ENCODE measurements at places on chromosomes 3 and 15.

- DNase-seq: no peak
These were observed 9.2 kb downstream of the LAMP3 start for GRCh38 chr3:183153210-183153950.

DNA sequence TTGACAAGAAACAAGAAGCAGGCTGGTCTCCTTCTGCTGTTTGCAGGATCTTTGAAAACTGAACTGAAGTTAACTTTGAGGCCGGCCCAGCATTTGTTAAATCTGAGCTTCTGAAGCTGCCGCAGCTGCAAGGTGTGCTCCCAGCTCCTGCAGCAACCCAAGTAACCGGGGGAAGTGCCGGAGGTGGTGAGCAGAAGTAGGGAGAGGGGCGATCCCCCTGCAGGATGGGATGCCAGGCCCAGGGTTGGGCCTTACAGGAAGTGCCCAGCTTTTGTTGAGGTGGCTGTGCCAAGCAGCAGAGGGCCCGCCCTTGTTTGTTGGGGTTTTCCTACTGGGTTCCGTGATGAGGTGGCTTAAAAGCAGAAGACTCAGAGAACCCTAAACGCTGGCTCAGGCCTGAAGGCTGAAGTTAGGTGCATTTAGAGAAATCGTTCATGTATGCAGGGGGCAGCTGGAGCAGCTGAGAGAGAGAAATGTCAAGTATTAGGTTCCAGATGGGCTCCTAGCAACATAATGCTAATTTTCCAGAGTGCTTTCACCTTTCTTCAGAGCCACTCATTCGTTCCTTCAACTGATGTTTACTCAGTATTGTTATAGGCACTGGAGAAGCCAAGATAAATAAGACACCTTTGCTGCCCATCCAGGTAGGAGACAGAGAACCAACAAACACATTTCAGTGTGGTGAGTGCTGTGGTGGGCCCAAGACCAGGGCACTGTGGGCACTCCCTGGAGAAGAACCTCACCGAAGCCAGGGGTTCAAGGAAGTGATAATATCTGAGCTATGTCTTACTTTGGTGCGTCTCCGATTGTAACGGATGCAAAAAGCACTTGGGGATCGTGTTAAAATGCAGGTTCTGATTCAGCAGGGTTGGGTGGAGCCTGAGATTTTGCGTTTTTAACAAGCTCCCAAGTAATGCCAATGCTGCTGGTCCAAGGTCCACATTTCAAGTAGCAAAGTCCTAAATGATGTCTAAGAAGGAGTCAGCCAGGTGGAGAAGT is 42.2 kb upstream of the PLCL2 start:
- peak; percentile 87 for DNase-seq

- DNase-seq: no peak
These were observed 19.0 kb downstream of the FAN1 start for GRCh38 chr15:30922480-30923311.

DNA sequence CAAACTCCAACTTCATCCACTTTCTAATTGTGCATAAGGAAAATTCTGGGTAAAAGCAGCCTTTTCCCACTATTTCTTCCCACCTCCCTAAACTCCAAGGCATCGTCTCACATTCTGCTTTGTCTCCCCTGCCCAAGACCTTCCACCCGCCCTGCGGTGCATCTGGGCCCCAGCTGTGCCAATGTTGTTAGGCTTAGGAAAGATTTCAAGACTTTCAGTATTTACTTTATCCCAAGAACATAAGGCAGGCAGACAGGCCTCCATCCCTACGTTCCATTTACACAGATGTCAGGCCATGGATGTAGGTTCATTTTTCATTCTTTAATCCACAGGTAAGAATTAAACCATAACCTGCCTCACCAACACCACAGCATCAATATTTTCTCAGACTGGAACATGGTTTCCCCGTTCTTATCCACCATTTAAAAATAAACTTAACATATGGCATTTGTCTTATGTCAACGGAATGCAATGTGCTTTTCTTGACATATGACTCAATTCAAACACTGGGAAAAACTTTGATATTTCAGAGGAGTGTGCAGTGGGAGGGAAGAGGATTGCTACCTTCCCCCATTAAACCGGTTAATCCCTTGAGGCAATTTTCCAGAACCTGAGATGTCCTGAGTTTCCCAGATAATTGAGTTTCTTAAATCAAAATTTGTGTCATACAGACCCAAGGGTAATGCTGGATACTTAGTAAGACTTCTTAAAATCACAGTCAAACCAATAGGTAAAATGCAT is 238.0 kb upstream of the LRIG1 start:
- DNase-seq: no peak

DNA sequence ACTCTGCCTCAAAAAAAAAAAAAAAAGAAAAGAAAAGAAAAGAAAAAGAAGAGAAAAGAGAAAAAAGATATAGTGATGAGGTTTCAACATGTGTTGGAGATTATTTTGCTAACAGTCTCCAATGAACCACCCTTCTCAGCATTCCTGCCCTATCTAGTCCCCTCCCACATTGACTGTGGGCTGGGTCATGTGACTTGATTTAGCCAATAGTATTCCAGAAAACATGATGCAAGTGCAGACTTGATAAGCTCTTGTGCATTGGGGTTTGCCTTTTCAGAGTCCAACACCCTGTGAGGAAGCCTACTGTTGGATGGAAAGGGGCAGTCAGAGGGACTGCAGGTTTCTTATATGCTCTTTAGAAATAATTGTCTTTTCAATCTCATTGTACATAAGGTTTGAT is 37.8 kb upstream of the MED12L start:
- DNase-seq: no peak

GRCh38 chr15:38226608-38227266 is 25.9 kb upstream of the SPRED1 start:
- DNase-seq: no peak

All from activated CD4-positive, alpha-beta T cell treated with anti-CD3 and anti-CD28 coated beads, Interleukin-2, amount 10 ng/mL, durations not matched to agents 7 days and 5 days (primary cell).